ENCODE measurements at places on chromosomes 1 and 21. TPM values are rescaled to one million over a fixed set of nuclear protein-coding genes. Genes with fewer than 3 reads are reported as not detected.

DNA sequence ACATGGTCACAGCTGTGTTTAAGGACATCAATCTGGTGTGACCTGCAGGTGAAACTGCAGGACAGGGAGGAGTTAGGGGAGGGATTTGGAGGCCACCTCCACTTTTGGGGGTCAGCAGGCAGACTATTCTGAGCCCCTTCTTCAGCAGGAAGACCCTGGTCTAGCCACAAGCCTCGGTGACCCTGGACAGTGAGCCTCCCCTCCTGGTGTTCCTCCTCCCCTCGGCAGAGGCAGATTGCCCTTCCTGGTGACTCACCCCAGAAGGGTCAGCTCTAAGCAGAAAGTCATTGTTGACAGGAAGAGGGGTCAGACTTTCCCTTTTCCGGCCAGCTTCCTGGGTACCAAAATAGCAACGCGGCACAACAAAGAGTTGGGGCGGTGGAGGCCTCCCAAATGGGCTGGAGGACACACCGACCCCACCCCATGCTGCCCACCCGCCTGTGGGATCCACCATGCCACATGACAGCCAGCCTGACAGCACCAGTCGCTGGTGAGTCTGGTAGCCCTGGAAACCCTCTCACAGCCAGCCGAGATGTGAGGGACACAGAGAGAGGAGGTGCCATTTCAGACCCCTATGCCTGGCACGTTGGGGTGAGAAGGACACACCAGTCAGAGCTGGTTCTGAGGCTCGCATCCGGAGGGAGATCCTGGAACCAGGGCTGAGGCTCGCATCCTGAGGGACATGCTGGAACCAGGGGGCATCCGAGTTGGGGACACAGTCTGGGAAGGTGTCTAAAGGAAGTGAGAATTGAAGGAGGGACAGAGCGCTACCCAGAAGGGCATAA is 14.7 kb upstream of the CSF1 start:
- no peaks in the 10 kb centered on the region for H3K36me3 ChIP-seq
- H3K27ac ChIP-seq = no peak overlapping the region
- H3K27me3 ChIP-seq = no peaks in the 10 kb centered on the region

GRCh38 chr1:110786802-110787327 is 86.1 kb upstream of the CD53 start:
- H3K27ac ChIP-seq = no peak overlapping the region
- peaks cover 62% of the 10 kb centered on the region for H3K27me3 ChIP-seq
- DNase-seq = no peak
- no peaks in the 10 kb centered on the region for H3K36me3 ChIP-seq
- H3K4me3 ChIP-seq = no peak overlapping the region
- no peaks in the 10 kb centered on the region for H3K4me1 ChIP-seq

IFNLR1 gene
- 13.0 TPM for total RNA-seq

DNA sequence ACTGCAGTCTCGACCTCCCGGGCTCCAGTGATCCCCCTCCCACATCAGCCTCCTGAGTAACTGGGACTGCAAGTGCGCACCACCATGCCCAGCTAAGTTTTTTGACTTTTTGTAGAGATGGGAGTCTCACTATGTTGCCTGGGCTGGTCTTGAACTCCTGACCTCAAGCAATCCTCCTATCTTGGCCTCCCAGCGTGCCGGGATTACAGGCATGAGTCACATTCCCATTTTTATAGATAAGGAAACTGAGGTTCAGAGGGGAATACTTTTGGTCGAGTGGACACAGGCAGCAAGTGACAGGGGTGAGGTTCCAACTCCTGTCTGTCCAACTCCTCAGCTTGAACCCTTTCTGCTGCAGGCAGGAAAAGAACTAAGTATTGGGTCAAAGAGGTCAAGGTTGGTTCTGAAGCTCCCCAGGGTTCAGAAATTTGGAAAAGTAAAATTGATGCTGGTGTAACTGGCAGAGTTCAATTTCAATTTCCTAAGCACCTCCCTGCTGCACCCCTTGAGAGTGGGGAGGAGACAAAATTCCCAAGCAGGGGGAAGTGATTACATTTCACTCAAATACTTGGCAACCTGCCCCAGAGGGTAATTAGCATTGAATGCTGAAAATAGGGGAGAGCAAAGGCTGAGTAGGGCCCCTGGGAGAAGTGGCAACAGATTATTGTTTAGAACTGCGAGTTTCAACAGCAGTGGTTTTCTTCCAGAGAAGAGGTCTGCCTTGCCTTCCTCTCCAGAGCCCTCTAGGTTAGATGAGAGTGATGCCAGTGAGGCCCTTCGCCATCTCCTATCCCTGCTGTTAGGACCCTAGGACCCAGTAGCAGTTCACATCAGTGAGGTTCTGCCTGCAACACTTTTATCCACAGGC is 17.5 kb upstream of the ALPL start:
- H3K36me3 ChIP-seq = no peaks in the 10 kb centered on the region

All from endodermal cell (in vitro differentiated cells).